ENCODE measurements at places on chromosomes 13 and 19.

- no peak for DNase-seq
Measured at GRCh38 chr19:9786819-9787218, 18.3 kb upstream of the ZNF846 start.

- DNase-seq: no peak
Measured at GRCh38 chr13:35791184-35791851, 314.8 kb upstream of the MAB21L1 start.

DNA sequence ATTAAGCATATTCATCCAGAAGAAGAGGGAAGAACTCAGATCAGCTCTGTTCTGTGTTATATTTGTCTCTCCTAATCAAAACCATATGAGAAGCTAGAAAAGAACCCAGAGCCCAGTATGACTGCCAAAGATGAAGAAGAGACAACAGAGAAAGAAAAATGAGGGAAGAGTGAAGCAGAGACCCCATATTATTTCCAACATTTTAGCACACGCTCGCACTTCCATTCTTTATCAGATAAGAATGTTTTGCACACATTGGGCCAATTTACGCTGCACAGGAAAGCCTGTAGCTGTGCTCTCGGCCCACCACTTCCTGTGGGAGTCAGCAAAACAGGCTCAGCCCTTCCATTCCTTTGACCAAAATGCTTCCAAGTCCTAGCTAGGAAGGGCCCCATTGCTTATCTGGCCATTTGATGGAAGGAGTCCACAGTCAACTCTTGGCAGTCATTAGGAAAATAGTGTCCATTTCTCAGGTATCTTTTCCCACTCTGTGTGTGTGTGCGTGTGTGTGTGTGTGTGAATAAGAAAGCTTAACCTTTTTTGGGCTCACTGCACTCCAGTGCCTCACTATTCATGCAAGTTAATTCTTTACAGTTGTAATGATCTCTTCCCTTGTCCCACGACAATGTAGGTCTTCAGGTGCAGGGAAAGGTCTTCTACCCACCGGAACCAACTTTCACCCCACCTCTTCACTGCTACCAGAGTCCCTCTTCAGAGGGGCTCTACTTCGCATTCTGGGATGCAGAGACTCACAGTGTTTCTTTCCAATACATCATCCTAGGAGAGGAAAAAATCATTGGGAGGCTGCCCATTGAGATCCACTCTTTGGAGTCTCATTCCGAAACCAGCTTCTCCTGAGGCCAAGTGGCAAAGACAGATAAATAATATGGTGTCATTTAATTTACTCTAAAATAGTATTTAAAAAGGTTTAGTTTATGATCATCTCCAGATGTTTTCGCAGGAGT is 237.5 kb downstream of the COG6 start:
- peak; percentile 43 for DNase-seq

- peak; percentile 30 for DNase-seq
Measured at GRCh38 chr19:15124572-15125231, 17.5 kb downstream of the SYDE1 start.

DNA sequence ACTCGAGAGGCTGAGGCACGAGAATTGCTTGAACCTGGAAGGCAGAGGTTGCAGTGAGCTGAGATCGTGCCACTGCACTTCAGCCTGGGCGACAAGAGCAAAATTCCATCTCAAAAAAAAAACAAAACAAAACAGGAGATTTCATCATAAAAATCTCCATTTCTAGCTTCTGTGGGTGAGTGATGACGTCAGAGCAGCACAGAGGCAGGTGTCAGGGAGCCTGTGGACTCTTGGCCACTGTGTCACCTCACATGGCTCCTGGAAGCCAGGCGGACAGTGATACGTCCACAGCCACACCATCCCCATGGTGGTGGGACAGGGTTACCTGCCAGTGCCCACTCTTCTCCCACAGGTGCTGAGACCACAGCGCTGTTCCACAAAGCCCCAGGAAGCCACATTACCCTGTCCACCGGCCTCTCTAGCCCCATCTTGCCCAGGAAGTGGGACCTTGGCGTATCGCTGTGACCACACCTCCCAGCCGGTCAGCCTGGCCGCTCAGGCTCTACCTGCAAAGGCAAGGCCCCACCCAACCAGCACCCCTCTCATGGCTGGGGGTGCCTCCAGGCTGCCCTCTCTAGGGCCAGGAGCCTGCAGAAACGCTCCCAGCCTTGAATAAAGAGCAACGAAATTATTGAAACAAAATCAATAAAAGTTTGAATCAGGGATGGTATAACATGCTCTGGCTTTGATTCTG is 2.5 kb upstream of the FXYD3 start:
- no peak for DNase-seq

DNA sequence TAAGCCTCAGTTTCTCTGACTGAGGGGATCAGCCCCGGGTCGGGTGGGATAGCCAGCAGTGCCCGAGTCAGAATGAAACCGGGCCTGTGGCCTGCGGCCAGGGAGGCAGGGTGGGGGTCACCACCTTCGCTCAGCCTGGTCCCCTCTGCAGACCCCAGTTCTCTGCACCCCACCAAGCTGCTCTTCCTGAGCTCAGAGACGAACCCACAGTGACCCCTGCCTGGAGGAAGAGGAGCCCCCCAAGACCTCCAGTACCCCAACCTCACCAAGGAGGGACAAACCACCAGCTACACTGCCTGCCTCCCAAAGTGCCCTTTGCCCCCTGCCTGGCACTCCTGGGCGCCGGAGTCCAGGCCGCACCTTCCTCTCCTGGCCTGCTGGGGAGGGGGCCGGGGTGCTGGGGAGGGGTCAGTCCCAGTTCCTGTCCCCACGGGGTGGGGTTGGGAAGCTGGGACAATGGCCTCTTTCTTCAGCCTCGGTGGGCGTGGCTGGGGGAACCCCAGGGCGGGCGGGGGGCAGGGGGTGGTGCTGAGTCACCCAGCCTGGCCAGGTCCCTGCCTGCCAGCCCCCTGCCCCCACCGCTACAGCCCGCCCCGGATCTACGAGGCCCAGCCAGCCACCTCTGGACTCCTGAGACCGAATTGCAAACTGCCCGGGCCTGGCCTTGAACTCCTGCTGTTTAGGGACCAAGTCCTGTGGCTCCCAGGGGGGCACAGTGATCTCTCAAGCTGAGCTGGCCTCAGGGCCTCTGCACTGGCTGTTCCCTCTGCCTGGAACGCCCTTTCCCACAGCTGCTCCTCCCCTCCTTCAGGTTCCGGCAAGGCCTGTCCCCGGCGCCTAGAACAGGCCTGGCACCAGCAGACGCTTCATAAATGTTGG is 14.3 kb downstream of the ZBTB7A start:
- DNase-seq: peak; percentile 34

- no peak for DNase-seq
Measured at GRCh38 chr19:23283925-23284324, 33.7 kb upstream of the ZNF724 start.

DNA sequence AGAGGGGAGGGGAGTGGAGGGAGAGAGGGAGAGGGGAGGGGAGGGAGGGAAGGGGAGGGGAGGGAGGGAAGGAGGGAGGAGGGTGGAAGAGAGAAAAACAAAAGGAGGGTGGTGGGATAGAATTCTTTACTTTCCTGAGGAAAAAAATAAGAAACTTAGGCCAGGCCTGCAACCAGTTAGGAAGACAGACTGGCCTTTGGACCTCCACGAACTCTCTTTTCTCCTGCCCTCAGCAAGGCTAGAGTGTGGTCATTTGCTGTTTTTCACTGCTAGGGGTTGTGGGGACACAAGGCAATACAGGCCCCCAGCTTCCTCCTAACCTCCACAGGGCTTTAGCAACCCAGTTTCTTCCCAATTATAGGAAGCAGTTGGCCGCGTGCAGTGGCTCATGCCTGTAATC is 4.2 kb downstream of the CCDC8 start:
- peak; percentile 22 for DNase-seq

DNA sequence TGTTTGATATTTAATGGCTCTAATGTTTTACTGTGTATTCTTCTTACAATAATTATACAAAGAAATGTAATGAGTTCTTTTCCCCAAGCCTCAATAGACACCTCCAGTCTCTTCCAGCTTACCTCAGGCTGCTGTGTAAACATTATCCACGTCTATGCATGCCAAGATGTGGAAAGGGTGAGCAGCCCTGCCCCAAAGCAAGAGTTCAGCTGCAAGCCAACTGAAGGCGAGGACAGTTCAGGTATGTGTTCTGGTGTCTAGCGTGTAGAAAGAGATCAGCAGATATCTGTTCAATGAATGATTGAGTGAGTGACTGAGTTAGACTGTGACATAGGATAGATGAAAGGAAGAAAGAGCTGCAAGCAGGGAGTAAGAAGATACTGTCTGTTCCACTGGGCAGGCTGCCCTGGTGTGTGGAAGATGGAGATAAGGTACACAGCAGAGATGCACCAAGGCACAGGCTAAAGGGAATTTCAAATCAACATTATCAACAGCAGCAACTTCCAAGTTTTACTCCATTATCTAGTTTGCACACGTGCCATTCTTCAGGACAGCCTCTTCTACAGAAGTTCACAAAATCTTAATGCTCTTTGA is 66.0 kb downstream of the LATS2 start:
- DNase-seq: peak; percentile 14

DNA sequence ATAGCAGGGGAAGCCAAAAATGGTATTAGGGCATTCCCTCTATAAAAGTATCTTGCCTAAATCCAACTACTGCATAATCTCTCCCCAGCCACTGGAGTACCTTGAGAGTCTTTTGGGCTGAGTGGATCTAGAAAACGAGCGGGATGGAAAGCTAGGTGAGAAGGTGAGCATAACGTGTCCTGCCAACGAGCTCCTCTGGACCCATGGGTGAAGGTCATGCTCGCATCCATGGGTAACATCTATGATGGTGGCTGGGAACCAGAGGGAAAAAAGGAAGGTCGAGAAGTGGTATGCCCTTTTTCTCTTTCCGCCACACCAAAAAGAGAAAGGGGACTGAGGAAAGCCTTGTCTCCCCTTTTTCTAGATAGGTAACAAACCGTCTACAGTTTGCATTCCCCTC is 63.0 kb downstream of the ZNF208 start:
- no peak for DNase-seq

DNA sequence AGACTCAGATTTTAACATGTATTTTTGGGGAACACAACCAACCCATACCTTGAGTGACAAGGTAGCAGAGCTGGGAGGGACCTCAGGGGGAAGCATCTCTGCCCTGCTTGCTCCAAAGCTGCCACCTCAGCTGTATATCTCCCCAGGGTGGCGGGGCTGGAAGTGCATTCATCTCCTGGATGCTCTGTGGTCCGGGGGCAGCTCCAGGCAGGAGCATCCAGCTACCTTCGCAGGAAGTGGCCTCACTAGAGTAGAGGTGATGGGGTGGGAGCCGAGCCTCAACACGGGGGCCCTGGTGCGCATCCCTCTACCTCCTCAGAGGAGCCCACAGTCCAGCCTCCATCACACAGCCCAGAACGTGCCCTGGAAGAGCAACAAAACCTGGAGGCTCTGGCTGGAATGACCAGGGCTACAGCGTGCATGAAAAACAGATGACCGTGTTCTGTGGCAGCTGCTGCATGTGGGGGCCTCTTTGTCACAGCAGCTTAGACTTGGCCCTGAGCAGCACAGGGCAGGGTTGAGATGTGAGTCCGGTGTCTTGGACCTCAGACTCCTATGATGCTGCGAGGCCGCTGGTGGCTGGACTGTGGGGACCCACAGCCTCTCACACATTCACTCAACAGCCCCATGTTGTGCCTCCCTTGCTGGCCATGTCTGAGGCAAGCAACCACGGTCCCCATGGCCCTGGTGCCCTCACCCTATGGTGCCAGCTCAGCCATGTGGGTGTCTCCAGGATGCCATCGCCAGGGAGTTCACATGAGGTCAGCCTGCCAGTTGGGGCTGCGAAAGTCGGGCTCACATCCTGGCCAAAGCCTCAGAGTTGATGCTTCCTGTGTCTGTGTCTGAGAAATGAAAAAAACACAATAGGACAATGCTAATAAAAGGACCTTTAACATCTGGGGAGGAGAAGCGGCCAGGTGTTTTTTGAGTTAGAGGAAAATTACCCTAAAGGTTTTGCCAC is 17.1 kb upstream of the GAS6 start:
- DNase-seq: no peak

- DNase-seq: no peak
Measured at GRCh38 chr13:19185086-19185864, 3.7 kb upstream of the TUBA3C start.

DNA sequence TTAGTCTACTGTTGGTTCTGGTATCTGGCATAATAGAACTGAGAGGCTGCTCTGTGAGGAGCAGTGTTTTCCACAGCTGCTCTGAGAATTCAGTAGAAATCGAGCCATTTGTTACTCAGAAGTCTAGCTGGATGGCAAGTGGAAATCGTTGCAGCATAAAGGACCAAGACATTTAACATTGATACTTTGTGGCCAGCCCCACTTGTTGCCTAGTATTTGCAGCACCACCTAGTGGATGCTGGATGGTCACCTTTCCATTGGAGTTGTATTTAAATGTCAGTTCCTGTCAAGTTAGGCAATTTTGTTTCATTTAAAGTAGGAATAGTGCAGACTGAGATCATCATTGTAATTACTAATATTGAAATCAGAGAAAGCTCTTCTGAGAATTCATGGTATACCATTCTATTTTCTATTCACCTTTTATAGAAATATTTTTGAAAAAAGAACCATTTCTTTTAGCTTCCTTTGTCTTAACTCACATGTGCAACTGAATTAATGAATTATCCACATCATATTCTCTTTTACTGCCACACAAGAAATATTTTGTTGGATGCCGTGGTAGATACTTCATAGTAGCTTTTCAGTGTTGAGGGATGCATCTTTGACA is 64.6 kb downstream of the PDS5B start:
- peak; percentile 38 for DNase-seq

DNA sequence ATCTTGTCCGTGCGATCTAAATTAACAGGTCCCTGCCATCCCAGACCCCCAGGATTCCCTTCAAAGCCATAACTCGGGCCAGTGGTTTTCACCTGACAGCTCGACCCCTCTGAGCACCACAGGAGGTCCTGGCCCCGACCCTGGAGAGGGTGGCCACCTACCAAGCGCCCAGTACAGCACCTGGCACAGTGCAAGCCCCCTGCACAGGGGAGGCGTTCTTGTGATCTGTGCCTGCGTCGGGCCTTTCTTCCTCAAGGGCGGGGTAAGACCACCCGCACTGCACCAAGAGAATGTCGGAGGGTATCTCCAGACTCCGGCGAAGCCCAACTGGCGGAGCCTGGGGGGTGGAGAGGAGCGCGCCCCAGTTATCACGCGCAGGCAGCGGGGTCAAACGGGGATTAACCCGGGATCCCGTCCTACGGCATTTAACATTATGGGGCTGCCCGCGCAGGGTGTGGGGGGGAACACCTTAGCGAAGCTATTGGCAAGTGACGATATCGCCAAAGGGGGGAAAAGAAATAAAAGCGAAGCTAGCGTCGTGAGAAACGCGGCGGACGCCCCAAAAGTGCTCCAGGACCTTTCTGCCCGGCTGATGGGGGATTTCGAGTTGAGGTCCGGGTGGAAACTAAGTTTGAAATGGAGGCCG is 1.3 kb upstream of the HNRNPL start:
- peak; percentile 72 for DNase-seq
